Cerebellum (tissue), 4 donors: ENCODE measurements at places on chromosomes 4 and X.

- DNase-seq, result no peak
Observed at GRCh38 chrX:136353526-136354093, 52.8 kb downstream of the ADGRG4 start.

GRCh38 chrX:43255596-43255995 lies 400.5 kb upstream of the MAOA start:
- no peak for DNase-seq

- no peak for DNase-seq
Observed at GRCh38 chr4:36835246-36835645, 409.3 kb upstream of the NWD2 start.

DNA sequence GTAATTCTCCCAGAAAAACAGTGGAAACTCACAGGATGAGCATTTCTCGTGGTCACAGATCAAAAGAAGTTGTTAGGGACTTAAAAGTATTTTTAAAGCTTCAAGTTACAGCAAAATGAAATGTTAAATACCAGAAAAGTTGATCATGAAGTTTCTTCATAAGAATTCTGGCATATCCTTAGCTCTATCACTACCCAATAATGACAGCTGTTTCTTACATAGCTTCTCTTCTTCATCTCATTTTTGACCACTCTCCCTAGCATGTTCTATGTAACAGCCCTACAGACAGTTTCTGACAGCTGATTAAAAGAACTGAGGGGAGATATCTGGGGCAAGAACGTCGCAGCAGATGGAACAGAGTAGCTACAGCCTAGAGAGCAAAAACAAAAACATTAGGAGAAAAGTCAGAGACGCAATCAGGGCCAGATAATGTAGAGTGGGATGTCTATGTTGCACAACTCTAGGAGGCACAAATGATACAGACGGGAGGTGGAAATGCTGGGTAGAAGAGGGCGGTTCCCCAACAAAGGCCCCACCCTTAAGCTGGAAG lies 108.7 kb downstream of the CORIN start:
- DNase-seq, result no peak

DNA sequence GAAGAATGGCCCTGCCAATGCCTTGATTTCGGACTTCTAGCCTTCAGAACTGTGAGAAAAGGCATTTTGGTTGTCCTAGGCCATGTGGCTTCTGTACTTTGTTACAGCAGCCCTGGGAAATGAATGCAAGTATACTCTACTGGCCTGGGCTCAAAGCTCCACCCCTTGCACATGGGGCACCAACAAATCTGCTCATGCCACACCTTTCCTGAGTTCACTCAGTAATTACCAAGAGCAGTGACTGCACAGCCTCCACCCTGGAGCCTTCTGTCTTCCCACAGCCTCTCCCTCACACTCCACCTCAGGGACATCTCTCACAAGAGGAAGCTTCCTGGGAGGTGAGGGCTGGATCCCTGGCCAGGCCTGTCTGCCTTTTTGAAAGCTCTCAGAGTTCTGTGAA lies 29.1 kb upstream of the GAB1 start:
- DNase-seq, result no peak

DNA sequence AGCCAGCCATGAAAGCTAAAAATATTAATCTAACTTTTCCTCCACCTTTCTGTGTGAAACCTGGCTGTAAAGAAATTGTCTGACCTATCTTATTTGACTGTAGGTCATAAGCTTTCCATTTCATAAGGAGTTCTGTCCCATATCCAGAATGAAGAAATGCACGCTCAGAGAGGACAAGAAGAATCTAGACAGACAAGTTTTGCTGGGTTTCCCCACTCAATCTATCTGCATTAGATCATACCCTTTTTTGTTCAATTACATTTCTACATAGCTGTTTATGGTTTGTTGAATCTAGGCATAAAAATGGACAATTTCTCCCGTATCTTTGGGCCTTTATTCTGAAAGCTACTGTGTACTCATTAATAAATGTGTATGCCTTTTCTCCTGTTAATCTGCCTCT lies 1495.1 kb downstream of the C4orf33 start:
- no peak for DNase-seq

DNA sequence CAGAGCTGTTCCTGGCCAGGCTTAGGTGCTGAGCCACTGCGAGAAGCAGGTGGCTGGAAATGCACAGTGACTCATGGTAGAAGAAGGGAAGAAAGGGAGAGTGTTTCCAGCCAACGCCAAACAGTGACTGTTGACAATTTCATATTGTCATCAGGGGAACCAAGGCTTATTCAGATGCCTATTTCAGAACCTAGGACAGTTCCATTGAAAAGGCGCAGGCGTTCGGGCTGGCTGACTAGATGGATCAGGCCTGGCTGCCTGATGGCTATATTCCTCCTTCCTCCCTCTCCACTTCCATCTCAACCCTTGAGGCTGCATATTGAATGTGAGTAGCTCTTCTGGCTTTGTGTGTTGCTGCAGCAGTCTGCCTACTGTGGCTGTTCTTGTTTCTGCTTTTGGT lies 73.0 kb upstream of the FRMPD4 start:
- no peak for DNase-seq

DNA sequence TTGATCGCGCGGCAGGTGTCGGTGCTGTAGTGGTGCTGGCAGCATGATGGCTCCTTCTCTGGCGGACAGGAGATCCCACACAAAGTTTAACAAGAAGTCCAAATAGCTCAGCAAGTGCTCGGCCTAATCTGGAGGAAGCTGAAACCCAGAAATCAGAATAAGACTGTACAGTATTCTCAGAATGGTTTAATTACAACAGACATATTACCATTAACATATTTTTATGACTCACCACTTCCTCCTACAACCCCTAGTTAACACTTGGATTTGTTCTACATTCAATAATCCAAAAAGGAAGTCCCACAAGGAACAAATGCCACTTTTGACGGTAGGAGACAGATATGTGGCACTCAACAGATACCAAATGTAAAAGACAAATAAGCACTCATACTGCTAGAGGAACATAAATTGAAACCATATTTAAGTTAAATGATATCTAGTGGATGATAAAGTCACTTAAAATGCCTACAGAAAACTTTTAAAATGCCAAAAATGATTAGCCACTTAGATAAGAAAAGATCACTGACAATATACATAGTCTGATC lies 91.2 kb downstream of the HUWE1 start:
- DNase-seq, result no peak

DNA sequence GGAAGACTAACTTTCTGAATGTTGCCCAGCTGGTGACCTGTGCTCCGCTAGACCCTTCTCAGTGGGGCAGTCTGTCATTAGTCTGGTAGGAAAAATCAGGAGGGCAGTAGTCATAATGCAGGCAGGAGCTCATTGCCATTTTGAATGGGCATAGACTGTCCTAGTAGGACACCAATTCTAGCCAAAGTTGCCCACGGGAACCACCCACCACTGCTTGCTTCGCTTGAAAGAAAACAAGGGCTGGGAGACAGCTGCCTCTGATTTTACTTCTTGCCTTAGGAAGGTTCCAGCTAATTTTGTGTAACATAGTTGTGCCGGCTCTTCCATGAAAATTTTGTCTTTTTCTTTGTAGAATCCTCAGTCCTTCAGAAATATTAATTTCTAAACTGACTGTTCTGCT lies 23.3 kb downstream of the HOPX start:
- DNase-seq, result no peak

DNA sequence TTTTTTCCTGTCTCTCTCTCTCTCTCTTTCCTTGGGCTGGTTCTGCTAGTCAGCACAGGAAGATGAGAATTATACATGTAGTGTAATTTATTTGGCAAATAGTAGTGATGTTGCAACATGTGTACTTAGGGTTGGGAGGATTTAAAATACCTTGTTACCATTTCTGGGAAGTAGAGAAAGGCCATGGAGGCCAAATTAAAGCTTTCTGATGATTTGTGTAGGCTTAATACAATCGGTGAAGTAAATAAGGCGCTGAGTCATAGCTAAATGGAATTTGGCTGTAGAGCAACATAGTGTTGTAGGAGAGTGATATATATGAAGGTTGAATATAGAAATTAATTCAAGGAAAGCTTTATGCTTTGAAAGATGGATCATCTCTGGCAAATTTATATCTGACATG lies 295.3 kb downstream of the GRID2 start:
- no peak for DNase-seq

GRCh38 chr4:120749445-120750151 lies 172.9 kb downstream of the PRDM5 start:
- no peak for DNase-seq

DNA sequence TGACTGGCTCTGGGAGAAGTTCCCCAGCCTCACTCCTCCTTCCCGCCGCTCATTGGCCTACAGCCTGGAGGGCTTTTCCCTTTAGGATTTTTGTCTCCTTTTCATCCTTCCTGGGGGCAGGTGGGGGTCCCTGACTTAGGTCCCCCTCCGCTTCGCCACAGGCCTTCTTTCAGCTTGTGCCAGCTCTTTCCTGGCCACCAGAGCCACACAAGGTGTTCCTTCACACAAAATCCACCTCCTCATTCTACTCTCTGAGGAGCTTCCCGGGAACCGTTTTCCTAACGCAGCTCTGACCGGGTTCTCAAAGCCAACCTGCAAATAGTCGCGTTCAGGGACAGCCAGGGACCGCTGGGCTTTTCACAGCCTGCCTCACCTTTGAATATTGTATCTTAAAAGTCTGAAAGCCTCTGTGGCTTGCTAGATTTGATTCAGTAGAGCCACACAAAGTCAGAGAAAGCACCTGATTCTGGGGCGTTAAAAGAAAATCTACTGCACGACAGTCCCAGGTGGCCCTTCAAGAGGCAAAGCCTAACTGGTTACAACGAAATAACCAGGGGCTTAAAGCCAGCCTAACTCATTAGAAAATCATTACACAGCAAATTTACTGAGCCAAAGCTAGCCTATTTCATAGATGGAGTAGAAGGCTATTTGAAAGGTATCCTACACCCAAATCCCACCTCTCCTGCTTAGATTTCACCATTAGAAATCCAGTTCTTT lies 731 bp upstream of the GPC3 start:
- DNase-seq, result no peak

- DNase-seq, result no peak
Observed at GRCh38 chr4:76623217-76624045, 188.4 kb downstream of the SHROOM3 start.

DNA sequence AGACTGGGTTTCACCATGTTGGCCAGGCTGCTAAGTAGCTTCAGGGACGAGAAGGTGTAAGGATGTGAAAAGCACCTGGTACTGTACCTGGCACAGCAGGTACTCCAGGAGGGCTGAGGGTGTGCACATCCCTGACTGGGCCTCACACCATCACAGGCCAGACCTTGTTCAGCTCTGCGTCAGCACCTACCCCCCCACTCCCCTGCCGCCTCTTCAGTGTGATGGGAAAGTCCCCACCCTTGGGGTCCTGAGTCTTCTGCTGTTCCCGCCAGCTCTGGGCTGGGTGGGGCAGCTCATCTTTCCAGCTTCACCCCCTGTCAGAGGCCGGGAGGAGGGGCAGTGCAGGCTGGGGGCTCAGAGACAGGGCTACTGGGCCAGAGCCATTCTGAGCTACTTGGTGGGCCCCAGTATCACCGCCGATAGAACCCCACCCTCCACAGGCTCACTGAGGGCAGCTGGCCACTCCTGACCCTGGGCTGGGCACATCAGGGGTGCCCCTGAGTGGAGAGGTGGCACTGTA lies 6.7 kb upstream of the SH3BP2 start:
- no peak for DNase-seq

GRCh38 chrX:104122829-104123228 lies 10.5 kb downstream of the ZCCHC18 start:
- no peak for DNase-seq

- DNase-seq, result no peak
Observed at GRCh38 chr4:101019313-101019712, 328.0 kb downstream of the PPP3CA start.

DNA sequence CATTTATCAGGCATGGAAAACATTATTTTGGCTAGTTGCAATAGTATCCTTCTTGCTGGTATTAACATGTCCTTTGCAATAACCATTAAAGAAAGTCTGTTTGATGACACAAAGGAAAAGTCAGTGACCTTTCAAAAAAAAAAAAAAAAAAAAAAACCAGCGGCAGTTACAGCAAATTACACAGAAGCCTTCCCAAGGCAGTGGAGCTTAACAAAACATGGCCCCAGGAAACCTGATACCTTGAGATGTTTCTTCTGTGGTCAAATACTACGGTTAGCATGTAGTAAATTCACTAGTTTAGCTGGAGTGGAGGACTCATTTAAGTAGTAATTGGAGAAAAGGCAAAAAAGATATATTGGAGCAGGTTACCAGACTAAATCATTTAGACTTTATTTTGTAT lies 359.1 kb downstream of the DACH2 start:
- no peak for DNase-seq

DNA sequence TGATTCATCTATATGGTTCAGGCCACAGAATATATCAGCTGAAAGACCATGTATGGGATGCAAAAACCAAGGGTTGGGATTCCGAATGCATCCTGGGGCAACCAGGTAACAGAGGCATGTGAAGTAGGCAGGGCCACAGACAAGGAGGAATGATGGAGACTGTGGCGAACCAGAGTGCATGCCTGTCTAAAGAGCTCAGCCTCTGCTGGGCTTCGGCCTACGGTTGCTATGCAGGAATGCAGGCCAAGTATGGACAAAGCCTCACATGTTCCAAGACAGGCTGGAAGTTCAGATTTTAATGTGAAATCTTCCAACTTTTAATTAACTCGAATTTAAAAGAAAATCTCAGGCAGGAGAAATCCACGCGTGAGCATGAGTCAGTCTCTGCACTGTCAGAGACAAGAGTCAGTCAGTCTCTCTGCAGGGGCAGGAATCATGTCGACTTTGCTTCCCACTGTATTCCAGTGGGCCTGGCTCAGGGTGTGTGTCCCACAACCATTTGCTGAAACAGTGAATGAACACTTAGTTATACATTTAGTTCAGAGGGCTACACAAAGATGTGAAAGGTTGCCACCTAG lies 344.4 kb downstream of the UNC5C start:
- DNase-seq, result no peak

- DNase-seq, result no peak
Observed at GRCh38 chr4:25343671-25344070, 31.1 kb downstream of the ZCCHC4 start.

- DNase-seq, result no peak
Observed at GRCh38 chr4:54499308-54500074, 158.3 kb upstream of the KIT start.

DNA sequence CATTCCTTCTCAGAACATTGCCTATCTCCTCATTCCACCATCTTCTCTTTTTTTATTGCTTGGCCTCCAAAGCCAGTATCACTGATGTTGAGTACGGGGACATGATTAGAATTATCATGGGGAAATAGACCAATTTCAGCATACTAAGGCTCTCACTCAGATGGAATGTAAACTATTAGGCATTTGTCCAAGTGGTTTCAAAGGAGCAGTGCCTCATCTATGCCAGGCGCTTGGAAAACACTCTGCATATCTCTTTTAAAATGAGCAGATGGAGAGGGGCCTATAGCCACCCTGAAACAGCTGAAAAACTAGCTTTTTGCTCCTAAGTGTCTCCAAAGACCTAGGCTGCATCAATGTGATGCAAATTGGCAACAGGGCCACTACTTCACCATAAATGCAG lies 150.8 kb upstream of the DIPK2B start:
- no peak for DNase-seq

DNA sequence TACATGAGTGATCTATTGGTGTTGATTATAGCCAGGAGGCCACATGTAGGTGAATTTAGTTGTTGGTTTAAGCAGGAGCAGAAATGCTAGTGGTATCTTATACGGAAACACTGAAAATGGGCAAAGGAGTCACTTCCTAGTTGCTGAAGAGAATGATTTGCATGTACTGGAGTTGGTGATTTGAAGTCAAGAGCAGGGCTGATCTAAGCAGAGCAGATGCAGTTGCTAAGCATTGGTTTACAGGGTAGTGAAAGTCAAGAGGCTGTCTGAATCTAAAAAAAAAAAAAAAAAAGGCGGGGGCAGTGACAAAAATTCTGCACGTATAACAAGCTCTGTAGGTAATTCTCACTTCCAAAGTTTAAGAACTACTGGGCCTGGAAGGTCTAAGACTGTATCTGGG lies 90.4 kb upstream of the HPRT1 start:
- no peak for DNase-seq

- no peak for DNase-seq
Observed at GRCh38 chrX:2628751-2629315, 62.3 kb upstream of the CD99 start.
